Inflammatory macrophage treated with lipopolysaccharide for 1 hour (primary cell): ENCODE measurements at places on chromosomes 7 and 10.

DNA sequence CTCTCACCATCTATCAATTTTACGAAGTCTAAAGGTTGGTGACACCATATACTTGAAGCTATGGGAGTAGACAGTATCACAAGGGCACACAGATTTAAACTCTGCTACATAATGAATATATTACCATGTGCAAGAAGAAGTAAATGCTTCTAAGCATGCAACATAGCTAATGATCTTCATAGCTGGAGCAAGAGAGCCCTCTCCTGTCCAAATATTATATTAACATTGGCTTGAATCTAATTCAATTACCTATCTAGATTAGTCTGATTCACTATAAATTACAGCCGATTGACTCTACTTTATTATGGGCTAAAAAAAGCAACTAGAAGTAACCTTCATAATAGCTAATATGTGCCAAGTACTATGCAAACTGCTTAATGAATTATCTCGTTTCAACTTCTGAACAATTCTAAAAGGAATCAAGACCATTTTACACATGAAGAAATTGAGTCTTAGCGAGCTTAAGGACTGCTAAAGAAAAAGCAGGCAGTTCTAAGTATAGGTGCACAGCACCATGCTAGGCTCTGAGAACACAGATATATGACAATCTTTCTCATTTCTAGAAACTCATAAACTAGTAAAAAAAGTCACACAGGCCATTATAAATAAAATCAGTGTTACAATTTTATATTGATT is 21.9 kb downstream of the FRA10AC1 start:
- DNase-seq, result peak; percentile 49

GRCh38 chr7:134474828-134475227 is 15.9 kb upstream of the AKR1B1 start:
- peak; percentile 60 for DNase-seq

- DNase-seq, result no peak
Measured at GRCh38 chr10:19169041-19169440, 120.4 kb downstream of the MALRD1 start.

DNA sequence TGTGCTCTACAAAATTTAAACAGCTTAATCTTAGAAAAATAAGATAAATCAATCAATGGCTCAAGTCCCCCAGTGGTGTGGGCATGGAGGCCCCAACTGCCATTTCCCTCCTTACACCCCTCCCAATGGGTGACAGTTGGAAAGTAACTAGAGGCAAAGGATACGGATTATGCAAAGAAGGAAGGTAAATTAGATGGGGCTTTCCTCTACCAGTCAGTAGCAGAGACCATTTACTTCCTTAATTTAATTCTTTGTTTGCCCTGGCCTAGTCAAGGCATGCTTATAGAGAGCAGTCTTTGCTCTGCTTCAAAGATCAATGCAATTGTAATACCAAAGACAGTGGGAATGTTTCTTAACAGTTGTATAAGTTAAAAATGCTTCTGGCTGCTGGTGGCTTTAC is 63.3 kb upstream of the PAPSS2 start:
- peak; percentile 63 for DNase-seq

GRCh38 chr10:96511044-96511945 is 2.4 kb downstream of the TLL2 start:
- no peak for DNase-seq
